ENCODE measurements at places on chromosomes 2 and 18.
A peak's percentile ranks its signal among the peaks of the same experiment; 100 is the strongest.

DNA sequence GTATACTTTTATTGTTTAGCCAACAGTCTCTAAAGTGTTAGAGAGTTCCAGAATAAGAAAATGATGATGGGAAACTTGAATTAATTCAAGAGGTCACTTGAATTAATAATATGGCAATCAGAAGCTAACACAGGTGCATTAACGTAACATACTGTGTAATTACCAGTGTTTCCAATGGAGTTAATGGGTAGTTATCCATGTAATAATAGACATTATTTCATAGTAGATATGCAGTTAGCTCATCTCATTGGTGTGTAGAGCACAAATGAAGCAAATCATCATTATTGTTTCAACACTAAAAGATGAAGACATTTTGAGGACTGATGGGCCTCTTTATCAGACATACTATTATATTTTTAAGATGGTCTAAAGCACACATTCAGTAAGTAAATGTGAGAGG is 460.3 kb upstream of the HNRNPA3 start:
- no peak for DNase-seq

GRCh38 chr18:11981192-11981542 is at the start of gene IMPA2:
Gene IMPA2 (plus strand): TSS chr18:11981507. CDS start chr18:11981670, 163 bp downstream.
- DNase-seq = peak; percentile 89

DNA sequence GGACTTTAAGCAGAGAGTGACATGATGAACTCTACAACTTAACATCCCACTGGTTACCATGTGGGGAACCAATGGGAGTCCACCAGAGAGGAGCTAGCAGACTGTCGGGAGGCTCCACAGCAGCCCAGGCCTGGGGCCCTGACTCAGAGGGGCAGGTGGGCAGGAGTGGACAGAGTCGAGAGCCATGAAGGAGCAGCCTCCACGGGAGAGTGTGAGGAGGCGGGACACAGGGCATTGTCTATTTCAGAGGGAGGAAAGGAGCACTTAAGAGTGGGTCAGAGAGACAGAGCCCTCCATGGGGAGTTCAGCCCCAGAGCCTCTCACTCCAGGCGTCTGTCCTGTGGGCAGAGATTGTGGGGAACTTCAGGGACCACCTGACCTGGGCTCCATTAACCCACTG is 118.7 kb downstream of the CYP26B1 start:
- DNase-seq = no peak

GRCh38 chr2:231455890-231456289 is 8.4 kb downstream of the NCL start:
- DNase-seq = no peak

- DNase-seq = no peak
Measured at GRCh38 chr2:101197215-101197745, 46.1 kb upstream of the TBC1D8 start.

GRCh38 chr18:3400567-3401296 is 49.2 kb upstream of the TGIF1 start:
- no peak for DNase-seq

- DNase-seq = no peak
Measured at GRCh38 chr18:29596959-29597358, 1420.0 kb upstream of the CDH2 start.

DNA sequence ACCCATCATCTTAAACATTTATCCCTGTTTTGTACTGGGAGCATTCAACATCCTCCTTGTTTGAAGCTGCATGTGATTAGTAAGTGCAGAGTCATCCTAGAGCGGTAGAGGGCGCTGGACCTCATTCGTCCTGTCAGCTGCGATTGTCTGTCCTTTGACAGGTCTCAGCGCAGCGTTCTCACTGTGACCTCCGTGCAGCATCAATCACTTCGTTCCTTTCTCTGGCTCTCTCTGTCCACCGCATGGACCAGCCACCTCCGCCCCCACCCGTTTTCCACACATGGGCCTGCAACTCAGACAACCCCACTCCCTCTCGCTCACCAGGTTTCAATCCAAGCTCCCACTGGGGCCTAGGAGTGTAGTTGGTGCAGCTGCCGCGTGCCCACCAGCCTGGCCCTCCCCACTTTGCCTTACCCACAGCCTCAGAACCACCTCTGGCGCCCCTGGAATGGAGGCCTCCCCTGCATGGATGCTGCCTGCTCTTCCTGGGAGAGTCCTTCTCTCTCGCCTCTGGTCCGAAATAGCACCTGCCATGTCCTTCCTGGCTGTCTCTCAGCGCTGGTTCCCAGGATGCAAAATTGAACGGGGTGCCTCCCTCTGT is 90.5 kb downstream of the NDUFA10 start:
- DNase-seq = peak; percentile 61

DNA sequence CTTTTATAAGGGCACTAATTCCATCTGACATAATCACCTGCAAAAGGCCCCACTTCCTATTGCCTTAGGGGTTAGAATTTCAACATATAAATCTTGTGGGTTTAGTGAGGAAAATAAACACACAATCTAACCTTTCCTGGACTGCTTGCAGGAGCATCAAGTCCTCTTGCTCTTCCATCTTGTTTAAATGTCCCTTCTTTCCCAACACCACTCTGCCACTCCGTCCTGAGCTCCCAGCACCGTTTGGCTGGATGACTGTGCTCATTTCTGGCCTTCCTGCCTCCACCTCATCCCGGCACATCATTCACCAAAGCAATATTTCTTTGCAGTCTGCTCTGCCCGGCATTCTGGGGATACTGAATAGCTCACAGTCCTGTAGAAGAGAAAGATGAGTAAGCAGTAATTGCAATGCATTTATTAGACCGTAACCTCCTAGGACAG is 247.8 kb downstream of the BCL2 start:
- no peak for DNase-seq

- no peak for DNase-seq
Measured at GRCh38 chr2:164847981-164848741, 6.5 kb upstream of the COBLL1 start.

DNA sequence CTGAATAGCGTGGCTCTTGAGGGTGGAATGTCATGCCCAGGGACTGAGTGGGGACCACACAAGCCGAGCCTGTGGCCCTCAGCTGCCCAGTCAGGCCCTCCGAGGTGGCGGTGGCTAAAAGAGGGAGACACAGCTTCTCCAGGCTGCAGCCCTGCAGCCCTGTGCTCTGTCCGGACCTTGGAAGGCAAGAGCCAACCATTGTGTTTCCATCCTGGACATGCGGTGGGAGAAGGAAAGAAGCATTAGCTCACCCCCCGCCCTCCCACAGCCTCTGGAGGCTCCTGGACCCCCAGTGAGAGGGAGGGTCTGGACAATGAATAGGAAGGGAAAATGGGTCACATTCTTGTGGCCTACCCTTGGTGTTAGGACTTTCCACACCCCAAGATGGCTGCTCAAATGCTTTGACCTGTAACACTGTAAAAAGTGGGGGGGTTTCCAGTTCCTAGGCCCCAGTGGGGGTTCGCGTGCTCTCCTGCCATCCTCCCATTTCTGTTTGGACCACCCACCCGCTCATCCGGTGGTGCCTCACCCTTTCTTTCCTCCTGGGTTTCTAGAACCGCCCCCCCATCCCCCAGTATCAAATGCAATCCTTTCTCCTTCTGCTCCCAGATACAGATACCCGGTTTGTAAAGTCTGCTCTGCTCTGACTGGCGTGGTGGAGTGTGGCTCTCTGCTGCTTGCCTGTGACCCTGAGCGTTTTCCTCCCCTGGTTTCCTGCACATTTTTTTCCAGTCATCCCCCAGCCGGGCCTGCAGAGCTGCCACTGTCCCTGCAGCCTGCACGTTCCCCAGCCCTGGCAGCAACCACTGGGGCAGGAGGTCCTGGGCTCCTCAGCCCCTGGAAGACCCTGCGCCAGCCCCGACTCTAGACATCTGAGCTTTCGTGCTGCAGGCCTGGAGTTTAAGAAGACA is 36.3 kb upstream of the SMAD7 start:
- no peak for DNase-seq

DNA sequence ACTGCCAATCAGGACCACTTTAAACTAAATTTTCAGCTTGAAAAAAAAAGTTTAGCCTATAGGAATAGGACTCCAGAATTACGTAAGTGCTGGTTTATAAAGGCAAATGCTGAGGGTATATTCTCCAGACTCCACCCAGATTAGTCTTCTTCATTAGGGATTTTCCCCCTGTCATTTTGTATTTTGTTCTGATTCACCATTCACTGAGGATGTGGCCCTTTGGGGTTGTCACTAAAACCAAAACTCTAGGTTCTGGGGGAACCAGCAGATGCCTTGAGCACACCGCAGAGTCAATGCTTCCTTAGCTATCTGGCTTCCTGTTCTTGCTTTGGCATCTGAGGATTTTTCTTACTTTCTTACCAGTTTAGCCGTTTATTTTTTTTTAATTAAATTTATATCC is 10.5 kb downstream of the SCYGR4 start:
- DNase-seq = no peak

DNA sequence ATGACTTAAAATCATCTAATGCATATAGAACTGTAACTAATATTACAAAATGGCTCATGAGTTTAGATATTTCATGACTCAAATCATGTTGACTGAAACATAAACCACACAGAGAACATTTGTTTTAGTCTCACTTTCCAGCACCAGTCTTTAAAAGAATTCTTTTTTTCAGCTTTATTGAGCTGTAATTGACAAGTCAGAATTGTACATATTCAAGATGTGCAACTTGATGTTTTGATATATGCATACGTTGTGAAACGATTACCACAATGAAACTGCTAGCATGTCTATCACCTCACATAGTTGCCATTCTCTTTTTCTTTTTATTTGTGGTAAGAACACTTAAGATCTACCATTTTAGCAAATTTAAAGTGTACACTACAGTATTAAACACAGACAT is 25.0 kb upstream of the TMEM178A start:
- no peak for DNase-seq

DNA sequence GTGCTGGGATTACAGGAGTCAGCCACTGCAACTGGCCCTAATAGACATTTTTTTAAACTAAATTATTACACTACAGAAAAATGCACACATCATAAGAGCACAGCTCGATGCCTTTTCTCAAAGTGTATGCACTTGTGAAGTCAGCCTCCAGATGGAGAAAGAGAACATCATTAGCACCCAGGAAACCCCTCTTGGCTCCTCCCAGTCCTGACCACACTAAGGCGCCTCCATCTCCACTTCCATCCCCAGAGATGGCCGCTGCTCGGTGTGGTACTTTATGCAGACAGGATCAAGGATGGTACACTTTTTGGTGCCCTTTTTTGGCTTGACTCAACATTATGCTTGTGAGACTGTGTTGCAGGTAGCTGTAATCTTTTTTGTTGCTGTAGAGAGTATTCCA is 34.8 kb downstream of the RRM2 start:
- DNase-seq = no peak

DNA sequence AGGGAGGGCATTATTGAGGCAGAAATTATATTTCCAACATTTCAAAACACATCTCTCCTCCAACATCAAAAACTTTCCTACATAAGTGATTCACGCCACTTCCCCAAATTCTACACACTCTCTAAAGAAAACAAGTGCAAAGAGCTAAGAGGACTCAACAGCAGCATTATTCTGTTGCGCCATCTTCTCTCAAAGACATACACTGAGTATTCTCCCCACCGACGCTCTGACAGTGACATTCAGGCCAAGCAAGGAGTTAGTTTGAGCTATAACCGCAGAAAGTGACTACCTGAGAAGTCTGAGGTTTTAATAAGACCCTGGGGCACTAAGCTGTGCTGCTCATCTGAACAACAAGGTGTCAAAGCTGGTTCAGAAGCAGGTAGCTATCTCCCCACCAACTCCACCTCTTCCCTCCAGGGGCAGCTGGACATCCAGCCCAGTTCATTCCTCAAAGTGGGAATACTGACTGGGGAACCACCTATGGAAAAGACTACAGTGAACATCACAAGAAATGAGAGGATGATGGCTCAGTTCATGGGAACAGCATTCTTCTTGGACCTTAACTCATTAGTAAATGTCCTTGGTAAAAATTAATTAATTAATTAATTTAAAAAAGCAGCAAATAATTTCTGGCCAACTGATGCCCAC is 309.5 kb upstream of the CCDC68 start:
- DNase-seq = no peak

DNA sequence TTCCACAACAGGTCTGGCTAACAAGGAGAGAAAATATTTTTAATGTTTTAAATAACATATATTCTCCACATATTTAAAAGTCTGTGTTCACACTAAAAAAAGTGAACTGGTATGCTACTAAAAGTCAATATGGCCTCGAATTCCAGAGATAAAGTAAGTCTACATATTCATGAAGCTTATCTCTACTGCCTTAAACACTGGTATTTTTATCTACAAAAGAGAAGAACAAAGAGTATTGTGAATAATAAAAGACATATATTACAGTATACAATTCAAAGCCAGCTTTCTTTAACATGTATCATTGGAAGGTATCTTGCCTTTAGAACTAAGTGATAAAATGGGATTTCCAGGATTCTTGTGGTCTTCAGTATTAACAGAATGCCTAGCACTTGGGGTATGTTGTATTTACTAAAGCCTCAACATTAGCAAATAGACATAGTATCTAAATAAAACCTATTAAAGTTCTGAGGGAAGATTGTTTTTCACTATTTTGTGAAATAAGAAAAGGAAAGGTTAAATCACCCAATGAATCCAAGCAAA is 302.8 kb upstream of the CCDC68 start:
- no peak for DNase-seq

GRCh38 chr2:242075696-242076095 is 206.2 kb downstream of the RTP5 start:
- DNase-seq = no peak

- no peak for DNase-seq
Measured at GRCh38 chr2:59250307-59250677, 1009.2 kb upstream of the FANCL start.

- DNase-seq = no peak
Measured at GRCh38 chr18:48123324-48123723, 192.9 kb upstream of the SMAD2 start.

DNA sequence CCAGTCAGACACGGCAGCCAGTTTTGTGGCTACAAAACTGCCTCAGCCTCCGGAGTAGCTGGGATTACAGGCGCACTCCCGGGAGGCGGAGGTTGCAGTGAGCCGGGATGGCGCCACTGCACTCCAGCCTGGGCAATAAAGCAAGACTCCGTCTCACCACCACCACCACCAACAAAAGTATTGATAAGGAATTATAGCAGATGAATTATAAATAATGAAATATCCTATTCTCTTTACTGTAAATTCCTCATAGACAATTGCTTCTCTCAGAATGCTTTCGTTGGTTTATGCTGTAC is 1.4 kb upstream of the FAM161A start:
- no peak for DNase-seq

DNA sequence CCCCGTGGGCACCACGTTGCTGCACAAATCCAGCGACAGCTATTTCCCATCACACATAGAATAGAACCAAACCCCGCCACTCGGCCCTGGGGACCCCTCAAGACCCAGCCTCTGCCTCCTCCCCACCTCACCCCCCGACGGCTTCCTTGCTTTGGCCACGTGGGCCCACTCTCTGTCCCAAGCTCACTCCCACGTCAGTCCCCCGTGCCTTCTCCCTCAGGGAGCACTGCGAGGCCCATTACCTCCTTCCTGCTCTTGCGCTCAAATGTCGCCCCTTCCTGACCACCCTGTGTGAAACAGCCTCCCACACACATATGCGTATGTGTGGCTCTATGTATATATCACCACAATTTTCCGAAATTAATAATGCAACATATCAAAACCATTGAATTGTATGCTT is 239.7 kb downstream of the SH3BP4 start:
- no peak for DNase-seq

GRCh38 chr2:24304631-24305030 is 55.7 kb downstream of the ITSN2 start:
- no peak for DNase-seq

- no peak for DNase-seq
Measured at GRCh38 chr18:65458871-65459270, 291.9 kb upstream of the CDH7 start.

Measured in HEK293T (cell line).